SJSA1 (cell line): ENCODE measurements at places on chromosomes 12 and 14. TPM values are rescaled to one million over a fixed set of nuclear protein-coding genes. Genes with fewer than 3 reads are reported as not detected.

- DNase-seq, result no peak
Measured at GRCh38 chr12:33575346-33575745, 135.7 kb upstream of the SYT10 start.

Gene HVCN1
- not detected in 2 replicates for total RNA-seq

- DNase-seq, result peak; percentile 88
Measured at GRCh38 chr12:98644433-98644711, 216 bp downstream of the IKBIP start.

Gene PTPN21
- total RNA-seq, result 8.5 and 16.1 TPM in 2 replicates

Gene SEL1L
- 34.0 and 43.5 TPM in 2 replicates for total RNA-seq

DNA sequence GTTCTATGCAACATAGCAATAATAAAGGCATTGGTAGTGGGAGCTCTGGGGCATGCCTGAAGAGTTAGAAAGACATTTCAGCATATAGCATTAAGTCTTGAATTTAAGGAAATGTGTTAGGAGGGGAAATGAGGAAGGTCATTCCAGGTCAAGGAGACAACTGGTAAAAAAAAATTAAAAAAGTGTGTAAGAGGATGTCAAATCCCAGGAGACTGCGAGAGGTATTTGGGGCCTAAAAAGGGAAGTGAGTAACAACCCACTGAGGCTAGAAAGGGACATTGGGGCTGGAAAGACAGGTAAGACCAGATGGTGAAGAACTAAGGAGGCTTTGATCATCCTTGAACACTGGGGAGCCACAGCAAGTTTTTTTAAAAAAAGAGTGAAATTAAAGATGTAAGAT is 152.9 kb downstream of the SLC25A21 start:
- DNase-seq, result no peak

- no peak for DNase-seq
Measured at GRCh38 chr12:99055299-99055698, 410.2 kb downstream of the APAF1 start.

DNA sequence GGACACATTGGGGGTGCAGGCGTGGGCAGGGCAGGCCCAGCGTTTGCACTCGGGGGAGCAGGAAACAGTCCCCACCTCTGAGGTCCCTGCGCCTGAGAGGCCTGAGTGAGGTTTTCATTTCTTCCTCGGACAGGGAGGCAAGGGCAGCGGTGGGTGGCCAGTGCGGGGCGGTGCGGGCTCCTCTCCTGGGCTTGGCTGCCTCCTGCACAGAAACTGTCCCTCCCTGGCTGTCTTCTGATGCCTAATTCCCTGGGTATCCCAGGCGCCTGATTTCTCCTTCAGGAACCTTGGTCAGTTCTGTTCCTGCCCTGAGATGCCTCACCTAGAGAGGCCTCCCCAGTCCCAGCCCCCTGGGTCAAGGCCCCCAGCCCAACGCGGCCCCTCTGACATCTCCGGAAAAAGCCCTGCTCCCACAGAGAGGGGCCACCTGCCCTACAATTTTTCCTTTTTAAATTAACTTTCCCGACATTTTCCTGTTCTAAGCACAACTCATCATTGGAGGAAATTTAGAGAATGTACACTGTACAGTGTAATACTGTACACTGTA is 260.3 kb downstream of the ADGRD1 start:
- DNase-seq, result no peak

DNA sequence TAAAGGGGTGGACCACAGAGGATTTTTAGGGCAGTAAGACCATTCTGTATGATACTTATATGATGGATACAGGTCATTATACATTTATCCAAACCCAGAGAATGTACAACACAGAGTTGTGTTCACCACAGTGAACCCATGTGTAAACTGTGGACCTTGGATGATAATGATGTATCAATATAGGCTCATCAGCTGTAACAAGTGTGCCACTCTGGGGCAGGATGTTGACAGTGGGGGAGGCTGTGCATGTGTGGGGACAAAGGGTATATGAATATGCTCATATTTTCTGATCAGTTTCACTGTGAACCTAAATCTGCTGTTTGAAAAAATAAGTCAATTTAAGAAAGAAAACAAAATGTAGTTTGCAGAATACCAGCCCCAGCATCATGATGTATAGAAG is 14.2 kb upstream of the OS9 start:
- DNase-seq, result no peak

GRCh38 chr12:121738340-121738858 is 25.8 kb downstream of the TMEM120B start:
- no peak for DNase-seq

Gene FAM181A
- not detected in 2 replicates for total RNA-seq

DNA sequence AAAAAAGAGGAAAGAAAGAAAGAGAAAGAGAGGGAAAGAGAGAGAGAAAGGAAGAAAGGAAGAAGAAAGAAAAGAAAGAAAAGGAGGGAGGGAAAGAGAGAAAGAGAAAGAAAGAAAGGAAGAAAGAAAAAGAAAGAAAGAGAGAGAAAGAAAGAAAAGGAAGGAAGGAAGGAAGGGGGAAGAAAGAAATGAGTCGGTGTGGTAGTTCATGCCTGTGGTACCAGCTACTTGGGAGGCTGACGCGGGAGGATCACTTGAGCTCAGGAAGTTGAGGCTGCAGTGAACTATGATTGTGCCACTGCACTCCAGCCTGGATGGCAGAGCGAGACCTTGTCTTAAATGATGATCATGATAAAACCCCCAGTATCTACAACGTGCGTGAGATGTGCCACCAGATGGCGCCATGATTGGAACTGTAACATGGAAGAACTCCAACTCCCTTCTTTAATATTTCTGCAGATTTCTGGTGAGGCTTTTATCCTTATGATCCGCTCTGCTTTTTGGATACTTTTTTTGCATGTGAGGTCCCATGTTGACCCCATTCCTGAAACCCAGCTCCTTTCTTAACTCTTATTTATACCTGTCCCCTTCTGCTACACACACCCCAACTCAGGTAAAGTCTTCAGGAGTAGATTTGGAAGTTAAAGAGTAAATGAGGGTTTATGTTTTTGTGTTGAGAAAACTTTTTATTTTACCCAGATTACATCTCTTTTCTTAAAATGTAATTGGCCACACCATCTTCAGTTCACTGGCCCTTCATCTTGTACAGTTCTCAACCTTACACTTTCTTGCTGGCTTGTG is 25.6 kb downstream of the RNASE10 start:
- peak; percentile 54 for DNase-seq

Gene RD3L
- total RNA-seq, result not detected in 2 replicates

- DNase-seq, result no peak
Measured at GRCh38 chr12:106119301-106119700, 19.5 kb downstream of the NUAK1 start.

GRCh38 chr12:1422604-1423315 is 171.6 kb downstream of the FBXL14 start:
- no peak for DNase-seq

DNA sequence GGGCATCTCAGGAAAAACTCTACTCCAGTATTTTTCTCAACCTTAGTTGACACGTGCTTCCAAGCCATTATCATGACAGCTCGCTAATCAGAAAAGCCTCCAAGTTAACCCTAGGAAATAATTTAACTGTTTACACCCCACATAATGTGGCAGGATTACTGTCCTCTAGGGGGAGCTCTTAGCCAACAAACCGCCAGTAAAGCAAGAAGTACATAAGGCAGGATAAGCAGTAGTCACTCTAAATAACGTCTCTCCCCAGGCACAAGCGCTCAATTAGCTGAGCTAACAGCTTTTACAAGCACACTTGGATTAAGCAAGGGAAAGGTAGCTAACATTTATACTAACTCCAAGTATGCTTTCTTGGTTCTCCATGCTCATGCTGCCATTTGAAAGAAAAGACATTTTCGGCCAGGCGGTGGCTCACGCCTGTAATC is 22.8 kb downstream of the APOBEC1 start:
- DNase-seq, result no peak

- no peak for DNase-seq
Measured at GRCh38 chr12:41950455-41950854, 194.2 kb downstream of the GXYLT1 start.

GRCh38 chr14:53338192-53338591 is 185.1 kb upstream of the DDHD1 start:
- DNase-seq, result peak; percentile 62
